ENCODE measurements at places on chromosomes 3 and 15. TPM values are rescaled to one million over a fixed set of nuclear protein-coding genes. Genes with fewer than 3 reads are reported as not detected.

Gene SNUPN
- 23.4 TPM for total RNA-seq

Gene ATP13A5
- 0.03 TPM for total RNA-seq

Gene GATA2
- total RNA-seq: 3.9 TPM

Gene WDR93
- not detected for total RNA-seq

DNA sequence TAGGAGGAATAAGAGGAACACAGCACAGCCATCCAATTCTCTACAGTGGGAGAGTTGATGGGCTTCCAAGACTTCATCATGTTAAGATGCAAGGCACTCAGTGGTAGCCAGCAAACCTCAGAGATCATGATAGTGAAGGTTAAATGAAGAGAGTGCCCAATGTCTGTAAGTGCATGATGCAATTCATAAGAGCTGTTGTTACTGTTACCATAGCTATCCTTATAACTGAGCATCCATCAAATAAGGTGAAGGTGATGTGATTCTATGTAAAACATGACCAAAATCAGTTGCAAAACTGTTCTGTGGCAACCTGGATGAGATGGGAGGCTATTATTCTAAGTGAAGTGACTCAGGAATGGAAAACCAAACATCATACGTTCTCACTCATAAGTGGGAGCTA, 289.7 kb downstream of the MAGI1 start:
- no peak for DNase-seq

- no peak for DNase-seq
Measured at GRCh38 chr3:123608263-123608937, 23.5 kb upstream of the HACD2 start.

DNA sequence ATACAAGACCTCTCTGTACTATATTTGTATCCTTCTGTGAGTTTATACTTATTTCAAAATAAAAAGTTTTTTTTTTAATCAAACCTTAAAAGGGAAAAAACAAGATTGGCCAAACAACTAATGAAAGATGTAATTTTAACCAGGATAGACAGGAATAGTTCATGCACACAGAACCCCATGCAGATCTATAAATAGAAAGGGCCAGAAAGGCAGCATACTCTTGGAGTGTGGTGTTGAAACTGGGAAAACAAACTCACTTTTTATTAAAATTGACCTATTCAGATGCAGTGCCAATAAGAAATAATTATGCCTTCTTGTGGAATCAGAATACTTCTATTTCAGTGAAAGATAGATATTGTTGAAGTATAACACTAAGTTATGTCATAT, 204.6 kb downstream of the PLCL2 start:
- no peak for DNase-seq

- no peak for DNase-seq
Measured at GRCh38 chr3:15007681-15008141, 57.4 kb downstream of the MRPS25 start.

DNA sequence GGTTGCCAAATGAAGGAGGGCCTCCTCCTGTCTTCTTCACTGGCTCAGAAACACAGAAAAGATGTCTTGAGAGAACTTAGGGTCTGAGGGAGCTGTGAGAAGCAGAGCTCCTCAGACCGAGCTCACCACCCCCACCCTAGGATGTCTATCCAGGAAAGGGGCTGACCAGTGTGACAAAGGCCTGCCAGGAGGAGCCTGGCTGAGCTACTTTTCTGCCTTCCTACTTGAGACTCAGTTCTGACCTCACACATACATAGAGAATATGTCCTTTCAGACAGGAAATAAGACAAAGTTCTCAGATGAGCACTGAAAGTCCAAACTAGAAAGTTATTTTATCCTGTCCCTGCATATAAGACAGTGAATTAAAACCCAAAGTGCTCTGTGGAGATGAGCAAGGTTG, 54.5 kb downstream of the KIF9 start:
- no peak for DNase-seq

- no peak for DNase-seq
Measured at GRCh38 chr15:45262906-45263461, 10.9 kb downstream of the SLC28A2 start.

- no peak for DNase-seq
Measured at GRCh38 chr15:64164436-64164835, 1.6 kb upstream of the PPIB start.

- no peak for DNase-seq
Measured at GRCh38 chr15:63050731-63051155, 8.2 kb downstream of the TPM1 start.

- DNase-seq: no peak
Measured at GRCh38 chr3:31878231-31878838, 102.7 kb downstream of the OSBPL10 start.

All from H7 (cell line).